ENCODE measurements at places on chromosomes 3 and 15.

- DNase-seq = no peak
Measured at GRCh38 chr3:68919000-68919399, 13.3 kb downstream of the TAFA4 start.

GRCh38 chr3:66439666-66440344, 61.0 kb downstream of the LRIG1 start:
- no peak for DNase-seq

DNA sequence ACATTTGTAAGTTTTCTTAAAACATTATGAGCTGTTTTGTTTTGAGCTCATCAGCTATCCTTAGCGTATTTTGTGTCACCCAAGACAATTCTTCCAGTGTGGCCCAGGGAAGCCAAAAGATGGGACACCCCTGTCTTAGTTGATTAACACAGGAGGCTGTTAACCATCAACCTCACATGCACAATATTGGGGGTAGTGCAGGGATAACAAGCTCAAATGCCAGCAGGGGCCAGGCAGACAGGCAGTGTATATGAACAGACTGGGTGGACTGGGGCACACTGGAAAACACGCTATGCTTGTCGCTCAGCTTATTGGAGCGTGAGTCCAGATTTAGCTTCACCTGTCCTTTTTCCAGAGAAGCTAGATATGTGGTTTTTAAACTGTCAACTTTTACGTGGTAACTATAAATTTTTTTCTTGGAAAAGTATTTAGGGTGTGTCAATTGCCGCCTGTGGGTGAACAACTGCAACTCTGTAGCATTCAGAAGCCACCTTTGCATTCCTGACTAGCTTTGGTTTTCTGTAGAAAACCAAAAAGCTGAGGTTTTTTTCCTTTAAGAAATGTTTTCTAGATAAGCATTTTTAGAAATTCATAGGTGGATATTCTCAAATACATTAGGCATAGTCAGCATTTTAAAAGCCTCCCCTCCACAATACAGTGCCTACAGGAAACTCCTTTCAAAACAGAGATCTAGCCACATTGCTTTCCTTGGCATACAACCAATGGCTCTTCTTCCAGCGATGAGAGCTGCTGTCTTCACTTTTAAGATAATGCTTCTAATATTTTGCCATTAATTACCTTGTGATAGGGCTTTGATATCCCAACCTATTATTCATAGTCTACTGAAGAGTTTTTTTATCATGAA, 14.6 kb downstream of the PSMD6 start:
- no peak for DNase-seq

DNA sequence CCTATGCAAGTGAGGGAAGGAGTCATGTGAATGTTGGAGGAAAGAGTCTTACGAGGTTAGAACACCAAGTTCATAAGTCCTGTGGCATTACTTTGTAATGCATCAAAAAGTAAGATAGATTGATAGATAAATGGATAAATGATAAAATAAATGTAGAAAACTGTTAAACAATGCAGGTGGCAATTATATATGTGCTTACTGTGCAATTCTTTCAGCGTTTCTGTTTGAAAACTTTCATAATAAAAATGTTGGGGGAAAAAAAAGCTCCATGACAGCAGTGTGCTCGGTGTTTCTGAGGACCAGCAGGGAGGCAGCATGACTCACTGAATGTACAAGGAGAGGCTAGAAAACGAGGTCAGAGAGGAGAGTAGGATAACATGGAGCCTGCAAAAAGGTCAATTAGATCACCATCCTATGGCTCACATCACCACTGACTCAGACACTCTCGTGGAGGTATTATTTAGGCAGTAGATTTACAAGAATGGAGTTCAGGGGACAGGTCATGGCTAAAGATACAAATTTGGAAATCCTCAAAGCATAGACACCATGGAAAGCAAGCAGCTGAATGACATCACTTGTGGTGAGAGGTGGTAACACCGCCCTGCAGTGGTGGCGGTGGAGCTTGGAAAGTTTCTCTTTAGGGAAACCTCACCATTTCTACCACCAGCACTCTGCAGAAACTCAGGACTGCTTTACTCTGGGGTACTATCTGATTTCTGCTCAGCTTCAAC, 219.8 kb downstream of the CTNNB1 start:
- peak; percentile 0 for DNase-seq

DNA sequence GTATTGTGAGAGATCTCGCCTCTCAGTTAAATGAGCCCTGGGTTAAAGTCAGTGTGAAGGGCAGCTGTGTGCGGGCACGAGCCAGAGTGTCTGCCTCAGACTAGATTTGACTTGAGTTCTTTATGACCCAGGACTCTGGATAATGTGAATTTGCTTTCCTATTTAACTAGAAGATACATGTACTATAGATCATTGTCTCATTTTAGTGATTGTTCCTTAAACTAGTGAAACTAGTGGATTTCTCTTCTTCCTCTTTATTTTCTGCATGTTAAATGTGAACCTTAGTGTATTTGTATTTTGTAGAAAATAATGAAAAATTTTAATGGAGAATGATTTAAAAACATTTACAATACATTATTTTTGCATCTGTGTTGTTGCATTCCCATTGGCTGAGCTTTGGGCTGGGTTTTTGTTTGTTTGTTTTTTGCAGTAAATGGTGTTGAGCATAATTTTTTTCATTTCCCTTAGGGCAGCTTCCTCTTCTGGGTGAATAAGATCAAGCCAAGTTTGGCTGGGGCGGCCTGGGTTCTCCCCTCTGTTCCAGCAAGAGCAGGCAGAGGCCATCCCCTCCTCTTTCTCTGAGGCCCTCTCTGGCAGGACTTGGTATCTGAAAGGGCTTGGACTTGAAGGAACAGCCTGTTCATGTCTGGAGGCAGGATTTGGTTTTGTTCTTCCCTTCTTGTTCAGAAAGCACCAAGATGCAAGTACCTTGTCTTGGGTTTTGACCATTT, 15.0 kb downstream of the GCSAM start:
- no peak for DNase-seq

- no peak for DNase-seq
Measured at GRCh38 chr3:185702262-185703225, 116.4 kb downstream of the SENP2 start.

- DNase-seq = no peak
Measured at GRCh38 chr15:70501849-70502248, 261.5 kb downstream of the UACA start.

GRCh38 chr3:133573629-133574194, at the start of gene CDV3:
Gene CDV3 (plus strand): TSS chr3:133573686. CDS start chr3:133574045, 359 bp downstream.
- DNase-seq = no peak

DNA sequence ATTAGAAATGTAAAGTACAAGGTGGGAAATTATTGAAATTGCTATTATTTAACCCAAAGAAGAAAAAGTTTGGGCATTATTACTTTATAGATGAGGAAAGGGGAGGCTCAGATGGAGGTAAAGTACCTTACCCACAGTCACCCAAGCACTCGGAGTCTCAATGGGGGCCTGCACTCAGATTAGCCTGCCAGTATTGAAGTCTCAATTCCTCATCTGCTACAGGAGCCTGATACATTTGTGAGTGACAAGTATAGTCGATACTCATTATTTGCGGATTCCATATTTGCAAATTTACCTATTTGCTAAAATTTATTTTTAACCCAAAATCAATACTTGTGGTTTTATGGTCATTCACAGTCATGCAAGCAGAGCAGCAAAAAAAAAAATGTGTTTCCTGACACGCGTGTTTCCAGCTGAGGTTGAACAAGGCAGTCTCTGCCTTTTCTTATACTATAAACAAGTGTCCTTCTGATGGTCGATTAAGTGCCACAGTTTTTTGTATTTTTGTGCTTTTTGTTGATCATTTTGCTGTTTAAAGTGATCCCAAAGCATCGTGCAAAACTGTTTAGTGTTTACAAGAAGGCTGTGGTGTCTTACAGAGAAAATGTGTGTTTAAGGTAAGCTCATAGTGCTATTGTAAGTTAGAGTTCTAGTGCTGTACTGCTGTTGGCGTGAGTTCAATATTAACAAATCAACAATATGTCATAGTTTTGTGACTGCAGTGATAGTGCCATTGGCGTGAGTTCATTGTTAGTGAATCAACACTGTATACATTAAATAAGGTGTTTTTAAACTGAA, 48.0 kb downstream of the ARHGEF26 start:
- no peak for DNase-seq

DNA sequence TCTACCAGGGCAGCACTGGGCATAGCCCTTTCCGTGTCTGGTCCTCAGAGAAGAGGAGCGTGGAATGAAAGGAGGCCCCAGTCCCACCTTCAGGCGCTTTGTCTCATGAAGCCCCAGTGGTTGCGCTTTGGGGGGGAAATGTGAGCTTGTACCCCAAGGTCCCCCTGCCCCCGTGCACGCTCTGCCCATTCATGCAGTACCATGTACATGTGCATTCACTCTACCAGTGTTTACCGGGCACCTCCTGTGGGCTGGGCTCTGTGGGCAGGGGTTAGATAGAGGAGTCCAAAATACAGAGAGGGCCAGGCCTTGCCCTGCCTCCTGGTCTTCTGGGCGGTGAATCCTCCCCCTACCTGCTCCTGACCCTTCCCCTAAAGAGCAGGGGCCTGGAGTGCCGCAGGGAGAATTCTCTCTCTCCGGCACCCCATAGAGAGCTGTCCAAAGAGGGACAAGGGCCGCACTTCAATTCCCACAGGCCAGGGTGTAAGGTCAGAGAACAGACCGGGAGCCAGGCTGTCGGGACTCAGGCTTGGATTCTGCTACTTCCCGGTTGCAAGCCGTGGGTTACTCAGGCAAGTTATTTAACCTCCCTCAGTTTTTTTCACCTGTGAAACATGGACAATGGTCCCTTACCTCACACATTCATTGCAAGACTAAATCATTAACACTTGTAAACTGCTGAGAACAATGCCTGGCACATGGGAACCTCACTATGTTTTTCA, 153.4 kb downstream of the MEGF11 start:
- DNase-seq = no peak

GRCh38 chr15:100211855-100212850, 129.6 kb downstream of the ADAMTS17 start:
- DNase-seq = no peak

DNA sequence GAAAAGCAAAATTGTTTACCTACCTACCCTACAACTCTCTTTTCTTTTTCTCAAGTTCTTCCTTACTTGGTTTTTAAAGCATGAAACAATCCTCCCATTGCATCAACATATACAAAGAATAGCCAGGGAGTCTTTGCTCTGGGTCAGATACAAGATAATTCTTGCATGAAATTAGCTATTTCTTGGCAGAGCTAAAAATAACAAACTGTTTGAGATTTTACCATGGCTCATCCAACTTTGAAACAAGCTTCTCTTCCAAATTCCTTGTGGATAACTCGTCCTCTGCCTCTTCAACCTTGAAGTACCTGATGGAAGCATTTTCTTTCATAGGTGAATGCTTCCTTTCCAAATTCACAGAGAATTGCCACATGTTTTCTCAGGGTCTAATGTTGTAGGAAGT, 9.2 kb upstream of the CBLB start:
- DNase-seq = no peak

GRCh38 chr15:45943240-45943639, 308.4 kb downstream of the SQOR start:
- DNase-seq = no peak

- no peak for DNase-seq
Measured at GRCh38 chr3:12986986-12987385, 86.2 kb downstream of the IQSEC1 start.

GRCh38 chr15:31255732-31256377, 70.8 kb upstream of the KLF13 start:
- no peak for DNase-seq

DNA sequence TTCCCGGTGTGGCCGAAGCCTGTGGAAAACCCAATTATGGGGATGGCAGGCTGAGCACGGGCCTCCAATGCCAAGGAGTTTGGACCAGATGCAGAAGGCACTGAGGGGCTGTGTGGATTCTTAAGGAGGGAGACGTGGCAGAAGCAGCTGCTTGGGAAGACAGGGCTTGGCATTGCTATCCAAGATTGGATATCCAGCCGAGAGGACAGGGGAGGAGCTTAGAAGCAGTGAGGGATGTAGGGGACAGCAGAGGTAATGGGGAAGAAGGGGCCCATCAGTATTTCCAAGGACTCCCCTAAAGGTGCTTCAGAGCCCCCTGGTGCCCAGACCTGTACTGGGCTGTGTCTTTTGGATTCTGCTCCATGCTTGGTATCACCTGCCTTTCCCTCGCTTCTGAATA, 112.8 kb upstream of the TLE3 start:
- no peak for DNase-seq

DNA sequence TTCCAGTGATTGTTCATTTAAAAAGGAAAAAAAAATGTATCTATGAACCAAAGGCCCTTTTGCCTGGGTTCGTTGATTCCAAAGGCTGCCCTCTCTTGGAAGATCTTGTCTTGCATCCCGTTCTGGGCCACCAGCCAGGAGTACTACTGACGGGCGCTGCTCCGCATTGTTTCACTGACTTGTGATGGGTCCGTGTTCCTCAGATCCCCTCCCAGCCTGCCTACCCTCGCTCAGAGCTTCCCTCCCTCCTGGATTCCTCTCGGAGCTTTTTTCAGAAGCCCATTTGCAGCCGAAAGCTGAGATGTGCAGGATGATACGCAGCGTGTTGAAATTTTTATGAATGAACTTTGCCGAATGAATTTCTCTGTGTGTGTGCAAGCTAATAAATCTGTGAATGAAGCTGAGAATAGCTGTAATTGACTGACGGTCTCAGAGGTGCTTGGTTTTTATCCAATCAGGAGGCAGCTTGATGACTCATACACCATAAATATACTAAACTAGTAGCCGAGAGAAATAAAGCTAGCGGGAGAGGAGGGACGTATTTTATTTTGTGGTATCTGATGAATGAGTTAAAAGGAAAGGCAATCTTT, at the start of gene SHC4:
TSS of gene SHC4 (minus strand) at position 396 of the 590 bp plus-strand sequence. CDS start 904 bp downstream, outside the sequence.
- DNase-seq = no peak

- no peak for DNase-seq
Measured at GRCh38 chr15:94793641-94794040, 562.3 kb downstream of the MCTP2 start.

GRCh38 chr3:140953028-140953960, 11.7 kb downstream of the SLC25A36 start:
- DNase-seq = no peak

DNA sequence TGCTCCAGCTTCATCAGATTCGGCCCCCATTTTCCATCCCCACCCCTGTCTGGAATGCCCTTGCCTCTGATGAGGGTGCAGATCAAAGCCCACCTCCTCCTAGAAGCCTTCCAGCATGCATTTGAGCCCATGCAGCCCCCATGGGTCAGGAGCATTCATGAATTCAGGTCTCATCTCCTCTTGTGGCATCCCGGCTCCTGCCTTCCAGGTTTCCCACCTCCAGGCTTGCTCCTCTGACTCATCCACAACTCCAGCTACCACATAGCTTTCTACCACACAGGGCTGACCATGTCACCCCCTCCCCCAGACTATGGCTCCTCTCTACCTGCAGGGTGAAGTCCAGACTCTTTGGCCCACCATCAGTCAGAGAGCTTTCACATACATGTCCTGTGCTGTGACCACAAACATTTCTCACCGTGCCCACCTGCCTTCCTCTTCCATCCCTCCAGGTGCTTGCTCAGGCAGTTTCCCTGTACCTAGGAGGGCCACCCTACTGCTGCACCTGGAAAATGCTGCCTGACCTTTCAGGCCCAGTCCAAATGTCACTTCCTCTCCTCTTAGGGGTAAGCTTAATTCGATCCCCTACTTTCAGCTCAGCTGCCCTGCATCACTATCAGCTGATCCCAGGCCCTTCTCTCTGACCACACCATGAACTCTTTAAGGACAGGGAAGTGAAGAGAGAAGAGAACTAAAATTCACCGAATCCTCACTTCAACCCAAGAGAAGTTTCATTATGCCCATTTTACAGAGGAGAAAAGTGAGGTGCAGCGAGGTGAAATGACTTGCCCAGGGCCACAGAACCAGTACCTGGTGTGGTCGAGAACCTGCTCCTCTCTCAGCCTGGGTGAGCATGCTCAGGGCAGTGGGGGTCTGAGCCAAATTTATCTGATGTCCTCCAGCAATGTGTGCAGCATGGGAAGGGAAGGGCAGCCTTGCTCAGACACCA, 13.7 kb upstream of the FGD5 start:
- no peak for DNase-seq

Measured in stimulated activated CD4-positive, alpha-beta T cell treated with anti-CD3 and anti-CD28 coated beads, Interleukin-4, amount 100 ng/mL, for 48 hours (primary cell).